ENCODE measurements at places on chromosomes 1 and 21.

GRCh38 chr1:89974696-89975470, 20.0 kb upstream of the ZNF326 start:
- DNase-seq, result no peak

DNA sequence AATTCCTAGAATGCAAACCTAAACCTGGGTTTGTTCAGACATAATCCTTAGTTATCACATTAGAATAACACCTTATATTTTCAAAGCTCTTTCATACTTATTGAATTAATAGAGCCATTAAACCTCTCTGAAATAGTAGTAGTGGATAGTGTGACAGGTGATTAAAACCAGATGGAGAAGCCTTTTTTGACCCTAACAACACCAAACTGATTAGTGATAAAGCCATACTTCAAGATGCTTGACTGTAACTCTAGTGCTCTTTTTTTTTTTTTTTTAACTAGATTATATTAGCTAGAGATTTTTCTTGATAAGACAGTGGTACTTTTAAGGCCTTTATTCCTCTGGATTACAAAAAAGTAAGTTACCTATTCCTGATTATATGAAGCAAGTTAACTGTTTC, 190.1 kb downstream of the ST6GALNAC3 start:
- DNase-seq, result no peak

GRCh38 chr1:234231061-234231892, 142.0 kb upstream of the COA6 start:
- no peak for DNase-seq

DNA sequence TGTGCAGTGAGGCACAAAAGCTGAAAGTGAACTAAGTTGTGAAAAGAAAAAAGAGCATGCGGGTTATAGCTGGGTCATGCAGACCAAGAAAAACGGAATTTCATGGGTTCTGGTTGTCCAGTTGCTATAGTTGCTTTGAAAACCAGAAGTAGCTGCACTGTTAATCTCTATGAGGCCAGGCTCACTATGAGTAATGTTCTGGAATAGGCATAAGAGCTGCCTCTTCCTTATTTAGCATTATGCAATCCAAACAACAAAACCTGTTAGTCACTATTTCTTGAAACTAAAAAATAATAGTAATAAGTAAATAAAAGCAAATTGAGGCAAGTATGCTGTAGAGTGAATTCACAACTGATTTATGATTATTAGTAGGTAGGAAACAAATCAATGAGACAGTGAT, 1383.7 kb downstream of the MRPL39 start:
- DNase-seq, result no peak

- no peak for DNase-seq
Observed at GRCh38 chr21:45334591-45335081, 46.9 kb upstream of the POFUT2 start.

- DNase-seq, result no peak
Observed at GRCh38 chr1:213776969-213777368, 210.8 kb upstream of the PROX1 start.

- DNase-seq, result no peak
Observed at GRCh38 chr1:7407544-7407895, 363.6 kb upstream of the VAMP3 start.

DNA sequence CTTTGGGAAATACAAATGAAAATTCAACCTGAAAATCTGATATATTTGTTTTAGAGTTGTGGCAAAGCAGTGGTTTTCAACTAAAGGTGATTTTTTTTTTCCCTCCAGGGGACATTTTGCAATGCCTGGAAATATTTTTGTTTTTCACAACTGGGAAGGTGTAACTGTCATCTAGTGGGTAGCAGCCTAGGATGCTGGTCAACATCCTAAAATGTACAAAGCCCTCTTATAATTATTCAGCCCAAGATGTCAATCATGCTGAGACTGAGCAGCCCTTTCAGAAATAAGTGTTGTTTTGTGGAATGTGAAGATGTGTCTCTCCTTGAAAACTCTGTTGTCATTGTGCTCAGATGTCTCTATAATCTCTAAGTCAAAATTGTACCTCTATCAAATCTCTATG, 95.2 kb upstream of the NCAM2 start:
- DNase-seq, result no peak

DNA sequence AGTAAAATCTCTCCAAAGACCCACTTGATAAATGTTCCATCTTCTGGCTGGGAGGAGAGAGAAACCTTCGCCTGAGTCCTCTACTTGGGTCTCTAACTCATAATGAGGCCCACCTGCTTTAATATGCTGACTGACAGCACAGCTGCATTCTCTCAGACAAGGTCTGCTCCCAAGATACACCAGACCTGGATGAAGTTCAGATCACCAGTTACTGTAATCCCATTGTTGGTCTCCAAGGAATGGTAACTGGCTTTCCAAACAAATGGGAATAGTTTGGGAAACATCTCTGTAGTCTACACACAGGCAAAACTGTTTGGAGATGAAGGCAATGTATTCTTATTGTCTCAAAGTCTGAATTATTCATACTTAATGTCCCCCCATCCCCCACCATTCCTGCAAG, 27.9 kb upstream of the COL24A1 start:
- no peak for DNase-seq

Measured in stimulated activated CD8-positive, alpha-beta memory T cell treated with anti-CD3 and anti-CD28 coated beads, Interleukin-7, amount 100 ng/mL, for 24 hours (primary cell).